ENCODE measurements at places on chromosomes 1 and 21.

DNA sequence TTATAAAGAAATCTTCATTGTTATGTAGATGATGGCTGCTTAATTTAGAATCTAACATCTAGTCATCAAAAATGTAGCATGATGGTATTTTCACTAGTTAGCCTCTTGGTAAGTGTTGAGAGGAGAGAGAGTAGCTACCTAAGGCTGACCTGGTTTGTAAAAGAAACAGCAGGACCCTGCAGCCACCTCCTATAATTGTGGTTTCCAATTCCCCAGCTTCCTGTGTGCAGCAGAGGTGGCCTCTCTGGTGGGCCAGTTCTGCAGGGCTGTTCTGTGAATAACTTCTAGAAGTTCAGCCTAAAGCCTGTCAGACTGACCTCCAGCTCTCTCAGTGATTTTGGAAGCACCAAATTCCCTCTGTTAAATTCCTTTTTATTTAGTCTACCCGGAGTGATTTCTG, 246.4 kb upstream of the LRRC7 start:
- DNase-seq = no peak

DNA sequence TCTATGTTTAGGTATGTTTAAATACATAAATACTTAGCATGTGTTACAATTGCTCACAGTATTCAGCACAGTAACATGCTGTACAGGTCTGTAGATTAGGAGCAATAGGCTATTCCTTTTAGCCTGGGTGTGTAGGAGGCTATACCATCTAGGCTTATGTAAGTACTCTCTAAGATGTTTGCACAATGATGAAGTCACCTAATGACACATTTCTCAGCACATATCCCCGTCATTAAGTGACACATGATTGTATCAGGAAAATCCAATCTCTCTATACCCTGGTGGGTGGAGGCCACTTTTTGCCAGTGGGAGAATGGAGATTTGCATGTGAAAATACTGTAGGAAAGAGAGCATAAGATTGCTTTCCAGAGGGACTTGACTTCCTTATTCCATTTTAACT, 5.5 kb upstream of the TEDDM1 start:
- no peak for DNase-seq

GRCh38 chr1:199747984-199748383, 279.5 kb upstream of the NR5A2 start:
- DNase-seq = no peak

- DNase-seq = no peak
Measured at GRCh38 chr21:33367309-33367973, 35.8 kb upstream of the IFNGR2 start.

DNA sequence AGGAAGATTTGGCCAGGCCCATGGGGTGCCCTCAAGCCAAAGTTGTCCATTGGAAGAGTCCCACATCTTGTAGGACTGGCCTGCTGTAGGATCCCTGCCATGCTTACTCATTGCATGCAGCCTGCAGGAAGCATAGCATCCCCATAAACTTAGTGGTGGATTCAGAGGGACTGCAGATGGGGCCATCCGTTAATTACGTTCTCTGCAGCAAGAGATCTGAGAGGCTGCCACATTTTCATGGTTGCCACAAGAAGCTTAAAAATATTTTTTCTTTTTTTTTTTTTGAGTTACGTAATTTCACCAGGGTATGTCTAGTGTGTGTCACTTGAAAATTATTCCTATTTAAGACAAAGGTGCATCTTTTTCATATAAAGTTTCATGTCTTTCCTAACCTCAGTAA, 329.7 kb upstream of the USP24 start:
- DNase-seq = no peak

- peak; percentile 74 for DNase-seq
Measured at GRCh38 chr1:46616277-46617107, at the start of gene MOB3C. TSS of gene MOB3C (minus strand) at chr1:46616811. CDS start at chr1:46613321, 3,490 bp downstream.

DNA sequence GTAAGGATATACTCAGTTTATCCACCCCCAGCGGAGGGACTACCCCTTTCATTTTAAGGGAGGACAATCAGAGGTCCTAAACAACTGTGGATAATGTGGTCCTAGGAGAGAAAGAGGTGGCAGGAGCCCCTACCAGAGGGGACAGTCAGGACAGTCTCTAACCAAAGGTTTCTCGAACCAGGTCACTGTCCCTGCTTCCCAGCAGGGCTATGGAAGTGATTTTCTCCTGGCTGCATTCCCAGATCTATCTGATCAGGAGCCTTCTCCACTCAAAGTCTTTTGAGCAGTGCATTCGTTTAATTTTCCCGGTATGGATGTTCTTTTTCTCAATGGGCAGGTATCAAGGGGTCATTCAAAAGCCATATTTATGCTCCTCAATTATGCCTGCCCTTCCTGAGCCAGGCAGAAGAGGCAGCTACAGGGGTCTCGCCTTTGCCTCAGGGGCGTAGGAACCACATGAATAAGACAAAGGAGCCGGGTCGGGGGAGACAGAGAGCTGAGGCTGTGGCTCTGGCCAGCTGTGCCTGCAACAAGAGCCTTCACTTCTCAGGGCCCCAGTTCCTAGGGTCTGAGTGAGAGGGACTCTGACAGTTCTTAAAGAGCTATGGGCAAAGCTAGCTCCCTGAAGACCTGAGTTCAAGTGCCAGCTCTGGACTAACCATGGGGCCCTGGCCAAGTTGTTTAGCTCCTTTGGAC, 62.5 kb upstream of the DMRTB1 start:
- no peak for DNase-seq

- no peak for DNase-seq
Measured at GRCh38 chr1:31586376-31587327, 10.3 kb downstream of the TINAGL1 start.

GRCh38 chr1:152185544-152186391, 26.7 kb upstream of the RPTN start:
- peak; percentile 9 for DNase-seq

DNA sequence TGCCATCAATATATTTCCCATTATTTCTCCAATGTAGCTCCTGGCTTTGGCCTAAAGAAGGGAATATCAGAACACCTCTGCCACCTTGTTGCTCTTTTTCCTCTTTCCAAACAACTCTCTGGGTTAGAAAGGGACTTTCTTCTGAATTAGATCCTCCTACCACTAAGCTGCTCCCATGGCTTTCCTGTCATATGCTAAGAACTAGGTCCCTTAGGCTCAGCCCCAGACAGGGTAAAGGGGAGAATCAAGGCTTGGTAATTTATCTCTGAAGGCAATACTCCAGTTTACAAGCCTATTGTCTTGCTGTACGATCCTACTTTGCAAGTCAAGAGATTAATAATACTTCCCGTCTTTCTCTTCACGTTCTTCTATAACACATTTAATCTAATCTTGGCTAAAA, 373.2 kb upstream of the DAB1 start:
- DNase-seq = no peak

DNA sequence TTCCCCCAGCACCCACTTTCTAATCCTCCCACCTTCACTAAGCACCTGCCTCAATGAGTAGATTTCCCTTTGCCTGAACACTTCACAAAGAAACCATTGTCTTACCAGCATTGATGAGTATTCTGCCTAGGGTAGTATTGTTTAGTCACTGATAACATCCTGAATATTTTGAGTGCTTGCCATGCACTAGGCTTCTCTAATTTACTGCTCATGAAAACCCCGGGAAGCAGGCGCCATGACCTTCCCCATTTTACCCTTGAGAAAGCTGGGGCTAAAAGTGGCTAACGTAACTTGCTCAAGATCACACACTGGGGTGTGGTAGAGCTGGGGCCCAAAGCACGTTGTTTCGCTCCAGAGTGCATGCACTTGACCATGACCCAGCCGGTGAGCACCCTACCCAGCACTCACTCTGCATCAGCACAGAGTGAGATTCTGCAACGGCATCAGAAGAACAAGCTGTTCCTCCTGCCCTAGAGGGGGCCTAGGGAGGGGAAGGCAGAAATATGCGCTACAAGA, 10.6 kb upstream of the F3 start:
- no peak for DNase-seq

DNA sequence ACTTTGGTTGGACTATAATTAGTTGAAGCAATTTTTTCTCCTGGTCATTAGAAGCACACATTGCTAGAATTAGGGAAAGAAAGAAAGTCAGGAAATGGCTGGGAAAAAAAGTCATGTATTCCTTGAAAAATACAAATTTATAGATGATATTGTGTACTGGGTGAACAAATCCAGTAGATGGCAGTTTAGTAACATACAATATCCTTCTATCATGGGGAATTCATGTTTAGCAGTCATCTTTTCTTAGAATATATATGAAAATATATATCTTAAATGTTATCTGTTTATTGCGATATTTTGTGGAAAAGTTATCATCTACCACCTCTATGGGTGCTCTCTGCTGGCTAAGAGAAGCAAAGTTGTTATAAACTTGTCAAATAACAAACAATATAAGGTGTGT, 13.1 kb upstream of the ZRANB2 start:
- no peak for DNase-seq

GRCh38 chr1:70487910-70488665, 77.0 kb downstream of the CTH start:
- no peak for DNase-seq

- no peak for DNase-seq
Measured at GRCh38 chr1:237120683-237121082, 78.7 kb downstream of the RYR2 start.

DNA sequence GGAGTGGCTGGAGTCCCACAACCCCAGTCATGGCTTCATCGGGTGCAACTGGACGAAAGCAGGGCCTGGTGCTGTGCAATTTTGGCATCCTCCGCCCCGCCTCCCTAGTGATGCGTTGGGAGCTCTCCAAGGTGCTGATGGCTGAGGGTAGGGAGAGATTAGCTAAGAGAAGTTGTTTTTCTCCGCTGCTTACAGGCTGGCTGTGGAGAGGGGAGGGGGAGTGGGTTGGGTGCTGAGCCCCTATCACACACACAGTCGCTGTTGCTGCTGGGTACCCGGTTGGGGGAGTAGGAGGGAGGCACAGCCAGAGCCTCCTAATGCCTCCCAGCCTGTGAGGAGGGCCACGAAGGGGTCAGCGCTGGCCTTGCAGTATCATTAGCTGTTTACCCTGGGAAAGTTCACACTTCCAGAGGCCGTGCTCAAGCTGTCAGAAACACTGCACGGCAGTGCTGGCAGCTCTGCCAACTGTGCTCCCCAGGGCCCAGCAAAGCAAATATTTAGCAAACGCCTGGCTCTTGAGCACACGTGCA, 110.0 kb downstream of the GRIK3 start:
- DNase-seq = peak; percentile 24

DNA sequence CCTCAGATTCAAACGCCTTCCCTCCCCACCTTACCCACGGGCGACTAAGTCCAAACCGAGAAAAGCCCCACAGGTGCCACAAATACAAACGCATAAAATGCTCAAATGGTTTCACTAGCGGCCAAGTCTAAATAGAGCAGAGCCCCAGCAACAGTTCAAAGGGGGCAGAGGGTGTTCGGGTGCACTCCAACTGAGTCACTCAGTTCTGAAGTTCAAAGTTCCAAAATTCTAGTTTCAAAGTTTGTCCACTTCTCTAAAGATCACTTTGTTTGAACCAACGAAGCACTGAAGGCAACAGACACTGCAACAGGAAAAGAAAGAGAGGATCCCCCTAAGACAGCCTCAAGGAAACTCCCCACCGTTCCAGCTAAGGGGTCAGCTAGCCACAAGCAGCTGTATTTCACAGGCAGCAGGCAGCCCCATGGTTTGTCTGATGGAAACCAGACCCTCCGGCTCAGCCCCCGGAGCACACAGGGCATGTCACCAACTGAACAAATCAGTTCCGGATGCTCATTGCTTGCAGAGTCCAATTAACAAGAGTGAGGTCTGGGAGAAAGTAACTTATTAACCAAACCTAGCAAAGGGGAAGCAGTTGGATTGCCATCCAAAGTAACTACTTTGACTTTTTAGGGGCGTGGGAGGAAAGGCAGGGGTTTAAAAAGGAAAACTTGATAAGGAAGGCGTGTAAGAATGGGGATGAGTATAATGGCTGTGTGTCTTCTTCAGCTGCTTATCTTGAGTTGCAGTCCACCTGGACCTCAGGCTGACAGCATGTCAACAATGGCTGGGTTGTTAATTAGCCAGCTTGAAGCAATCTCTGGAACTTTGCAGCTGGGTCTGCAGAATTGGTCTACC, 1423.9 kb upstream of the PRMT6 start:
- DNase-seq = no peak

GRCh38 chr1:245121523-245121922, 33.3 kb upstream of the KIF26B start:
- no peak for DNase-seq

GRCh38 chr1:224182057-224182865, 779 bp upstream of the DEGS1 start:
- DNase-seq = peak; percentile 75

DNA sequence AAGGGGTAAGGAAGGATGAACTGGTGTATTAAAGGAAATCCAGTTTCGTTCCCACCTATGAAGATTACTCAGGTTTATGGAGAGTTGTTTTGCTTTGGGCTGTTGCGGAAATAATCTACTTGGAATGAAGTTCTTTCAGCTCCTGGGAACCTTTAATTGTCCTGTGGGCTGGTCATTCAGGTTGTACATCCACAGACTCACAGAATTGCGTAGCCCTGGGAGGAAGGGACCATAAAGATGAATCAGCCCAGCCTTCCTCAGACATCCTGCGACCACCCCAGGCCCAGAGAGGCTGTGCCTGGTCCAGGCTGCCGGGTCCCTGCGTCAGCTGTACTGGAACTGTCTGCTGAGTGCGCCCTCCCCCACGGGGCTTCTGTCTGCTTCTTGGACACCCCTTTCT, 72.7 kb downstream of the GALNT2 start:
- no peak for DNase-seq

DNA sequence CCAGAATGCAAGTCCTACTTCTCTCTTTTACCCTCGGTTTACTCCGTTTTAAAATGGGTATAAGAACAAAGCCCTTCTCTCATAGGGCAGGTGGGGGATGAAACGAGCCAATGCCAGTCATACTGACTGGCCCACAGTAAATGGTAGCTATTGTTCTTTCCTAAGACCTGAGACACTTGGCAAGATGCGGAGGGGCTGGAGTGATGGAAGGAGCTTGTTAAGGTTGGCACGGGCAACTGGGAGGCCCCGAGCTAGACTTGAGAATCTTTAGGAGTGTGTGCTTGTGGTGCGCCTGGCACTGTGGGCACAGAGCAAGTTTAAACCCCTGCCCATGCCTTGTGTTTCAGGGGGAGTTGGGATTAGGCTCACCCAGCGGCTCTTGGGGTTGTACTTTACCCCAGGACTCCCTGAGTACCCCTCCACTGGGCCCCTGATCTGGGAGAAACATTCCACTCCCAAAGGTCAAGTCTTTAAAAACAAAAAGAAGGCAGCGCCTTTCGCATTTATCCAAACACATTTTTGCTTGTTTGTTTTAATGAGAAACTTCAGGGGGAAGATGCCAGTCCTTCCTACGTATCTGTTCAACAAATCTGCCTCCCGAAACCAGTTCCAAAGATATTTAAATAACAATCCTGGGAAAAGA, 240.6 kb upstream of the TMEM51 start:
- DNase-seq = no peak

GRCh38 chr1:43632135-43632670, 17.7 kb upstream of the KDM4A start:
- DNase-seq = no peak

Data from CD8-positive, alpha-beta T cell (primary cell).